Lower leg skin (tissue), 4 donors: ENCODE measurements at places on chromosomes 11 and 22. TPM values are rescaled to one million over a fixed set of nuclear protein-coding genes. Genes with fewer than 3 reads are reported as not detected.

The MS4A4A gene
- total RNA-seq = 4.0 TPM

DNA sequence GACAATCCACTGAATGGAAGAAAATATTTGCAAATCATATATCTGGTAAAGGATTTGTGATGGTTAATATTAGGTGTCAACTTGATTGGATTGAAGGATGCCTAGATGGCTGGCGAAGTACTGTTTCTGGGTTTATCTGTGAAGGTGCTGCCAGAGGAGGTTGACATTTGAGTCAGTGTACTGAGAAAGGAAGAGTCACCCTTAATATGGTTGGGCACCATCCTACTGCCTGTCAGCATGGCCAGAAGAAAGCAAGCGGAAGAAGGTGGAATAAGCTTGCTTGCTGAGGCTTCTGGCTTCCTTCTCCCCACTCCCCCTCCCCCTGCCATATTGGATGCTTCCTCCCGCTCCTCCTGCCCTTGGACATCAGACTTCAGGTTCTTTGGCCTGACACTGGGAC lies 101.9 kb downstream of the GAB2 start:
- no peak for DNase-seq

DNA sequence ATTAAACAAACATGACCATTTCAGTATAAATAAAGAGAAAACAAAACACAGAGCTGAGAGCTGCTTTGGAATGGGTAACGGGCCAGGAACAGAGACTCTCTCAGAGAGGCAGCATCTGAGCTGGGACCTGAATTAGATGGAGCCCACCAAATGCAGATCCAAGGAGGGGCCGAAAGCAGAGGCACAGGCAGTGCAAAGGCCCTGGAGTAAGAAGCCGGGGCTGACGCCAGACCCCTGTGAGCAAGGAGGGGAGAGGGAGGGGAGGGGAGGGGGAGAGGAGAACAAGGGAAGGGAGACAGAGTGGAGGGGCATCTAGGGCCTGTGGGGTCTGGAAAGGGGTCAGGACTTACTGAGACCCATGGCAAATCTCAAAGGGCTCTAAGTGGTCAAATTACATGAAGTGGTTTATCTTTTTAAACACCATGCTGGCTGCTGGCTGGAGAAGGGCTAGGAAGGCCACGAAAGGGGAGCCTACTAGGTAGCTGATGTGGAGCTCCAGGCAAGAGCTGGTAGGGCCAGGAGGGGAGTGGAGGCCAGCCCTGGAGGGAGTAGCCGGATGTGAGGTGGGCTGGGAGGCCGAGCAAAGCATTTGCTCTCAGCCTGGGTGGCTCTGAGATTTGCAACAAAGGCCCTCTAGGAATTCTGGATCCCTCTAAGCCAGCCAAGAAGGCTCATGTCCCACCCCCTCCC lies 3.2 kb downstream of the OSBPL5 start:
- DNase-seq = no peak

DNA sequence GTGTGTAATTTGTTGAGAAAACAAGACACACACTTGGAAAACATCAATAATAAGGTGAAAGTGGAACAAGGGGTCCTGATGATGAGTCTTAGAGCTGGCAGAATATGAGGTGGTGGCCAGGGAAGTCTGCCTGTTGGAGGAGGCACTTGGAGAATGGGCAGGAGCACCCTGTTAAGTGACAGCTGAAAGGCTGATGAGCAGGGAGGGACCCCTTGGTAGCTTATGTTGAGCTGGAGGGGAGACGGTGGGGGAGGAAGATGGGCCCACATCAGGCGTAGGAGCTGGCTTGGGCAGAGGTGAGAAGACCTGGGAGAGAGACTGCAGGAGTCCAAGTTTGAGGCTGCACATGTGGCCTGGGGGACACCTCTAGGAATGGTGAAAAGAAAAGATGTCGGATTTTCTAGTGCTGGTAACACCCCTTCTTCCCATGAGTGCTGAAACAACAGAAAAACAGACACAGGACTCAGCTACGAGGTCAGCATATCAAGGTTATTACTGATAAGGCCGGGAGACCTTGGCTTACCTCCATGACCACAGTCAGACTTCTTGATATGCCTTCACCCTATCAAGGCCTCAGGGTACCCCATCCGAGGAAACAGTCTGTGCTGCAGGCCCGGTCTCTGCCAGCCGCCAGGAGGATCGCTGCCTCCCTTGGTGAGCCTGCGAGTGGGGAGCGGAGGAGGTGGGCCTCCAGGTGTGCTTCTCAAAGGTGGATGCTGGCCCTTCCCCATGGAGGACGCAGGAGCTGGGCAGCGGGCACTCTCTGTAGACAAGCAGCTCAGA lies 14.3 kb upstream of the C11orf96 start:
- no peak for DNase-seq

DNA sequence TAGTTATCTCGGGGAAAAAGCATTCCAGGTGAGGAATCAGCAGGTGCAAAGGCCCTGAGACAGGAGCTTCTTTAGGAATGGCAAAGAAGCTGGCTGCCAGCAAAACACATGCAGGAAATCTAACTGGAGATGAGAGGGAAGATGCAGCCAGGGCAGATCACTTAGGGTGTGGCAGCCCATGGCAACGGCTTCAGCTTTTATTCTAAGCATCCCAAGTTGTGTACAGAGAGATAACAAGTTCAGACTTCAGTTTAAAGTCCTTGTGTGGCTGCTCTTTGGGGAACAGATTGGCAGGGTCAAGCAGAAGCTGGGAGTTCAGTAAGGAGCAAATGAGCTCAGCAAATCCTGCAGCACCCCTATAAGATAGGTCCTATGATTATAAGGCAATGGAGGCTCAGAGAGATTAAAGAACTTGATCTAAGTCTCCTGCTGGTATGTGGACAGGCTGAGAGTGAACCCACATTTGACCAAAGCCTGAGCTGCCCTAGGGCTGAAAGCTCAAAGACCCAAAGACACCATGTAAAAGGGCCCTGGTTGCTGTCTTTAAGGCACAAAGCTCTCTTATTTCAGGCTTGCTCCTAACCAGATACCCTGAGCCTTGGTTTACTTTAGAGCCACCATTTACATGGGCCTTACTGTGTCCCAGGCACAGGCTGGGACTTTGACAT lies 466.8 kb downstream of the SOX6 start:
- no peak for DNase-seq

DNA sequence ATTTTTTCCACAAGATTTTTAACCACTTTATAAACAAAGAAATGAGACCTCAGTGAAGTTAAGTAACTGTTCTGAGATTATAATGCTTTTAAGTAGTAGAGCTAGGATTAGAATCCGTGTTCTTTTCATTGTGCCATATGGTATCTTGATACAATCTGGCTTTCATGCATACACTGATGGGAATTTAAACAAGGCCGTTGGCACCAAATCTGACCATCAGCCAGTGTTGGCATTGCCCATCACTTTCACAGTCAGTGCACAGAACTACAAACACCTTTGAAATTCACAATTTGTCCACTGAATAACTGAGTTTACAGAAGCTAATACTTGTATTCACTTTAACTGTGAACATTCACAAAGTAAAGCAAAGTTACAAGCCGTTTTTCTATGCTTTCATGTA lies 1228.0 kb downstream of the TBC1D22A start:
- no peak for DNase-seq

DNA sequence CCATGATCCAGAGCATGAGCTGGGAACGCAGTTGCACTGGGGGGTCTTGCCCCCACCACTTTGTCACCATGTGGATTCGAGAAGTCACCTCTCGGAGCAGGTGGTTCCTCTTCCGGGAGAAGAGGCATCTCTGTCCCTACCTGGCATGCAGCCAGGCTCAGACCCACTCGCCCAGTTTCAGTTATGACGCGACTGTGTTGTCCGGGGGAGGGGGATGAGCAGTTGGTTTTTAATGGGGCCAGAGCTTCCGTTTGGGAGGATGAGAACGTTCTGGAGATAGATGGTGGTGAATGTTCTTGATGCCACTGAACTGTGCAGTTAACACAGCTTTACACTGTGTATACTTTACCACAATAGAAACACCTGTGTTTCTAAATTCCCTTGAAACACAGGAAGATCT lies 41.5 kb downstream of the DHCR7 start:
- no peak for DNase-seq
